Uterus (tissue), 4 donors: ENCODE measurements at places on chromosomes 13 and 19.

GRCh38 chr19:45098521-45099466 lies 5.8 kb downstream of the PPP1R37 start:
- peak; percentile 35 for DNase-seq

DNA sequence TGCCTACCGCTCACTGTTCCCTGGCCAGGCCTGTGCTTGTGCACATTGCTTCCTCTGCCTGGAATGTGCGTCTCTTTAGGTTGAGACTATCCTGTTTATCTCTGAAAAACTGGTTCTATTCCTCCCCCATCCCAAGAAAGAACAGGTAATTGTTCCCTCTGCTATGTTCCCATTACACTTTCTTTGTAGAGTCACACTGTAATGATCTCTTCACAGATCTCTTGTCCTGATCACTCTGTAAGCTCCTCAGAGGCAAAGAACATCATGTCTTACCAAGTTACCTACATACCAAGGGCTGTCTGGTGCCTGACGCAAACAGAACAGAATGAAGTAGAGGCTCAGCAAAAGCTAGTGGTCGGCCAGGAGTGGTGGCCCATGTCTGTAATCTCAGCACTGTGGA lies 40.3 kb downstream of the SPRYD7 start:
- no peak for DNase-seq

- DNase-seq = peak; percentile 86
Observed at GRCh38 chr13:21176215-21176981, at the start of the genes MRPL57 and SKA3. MRPL57 (plus strand) TSS chr13:21176658; CDS start chr13:21176917, 259 bp downstream. SKA3 (minus strand) TSS chr13:21176552; CDS start chr13:21176477, 75 bp downstream.

DNA sequence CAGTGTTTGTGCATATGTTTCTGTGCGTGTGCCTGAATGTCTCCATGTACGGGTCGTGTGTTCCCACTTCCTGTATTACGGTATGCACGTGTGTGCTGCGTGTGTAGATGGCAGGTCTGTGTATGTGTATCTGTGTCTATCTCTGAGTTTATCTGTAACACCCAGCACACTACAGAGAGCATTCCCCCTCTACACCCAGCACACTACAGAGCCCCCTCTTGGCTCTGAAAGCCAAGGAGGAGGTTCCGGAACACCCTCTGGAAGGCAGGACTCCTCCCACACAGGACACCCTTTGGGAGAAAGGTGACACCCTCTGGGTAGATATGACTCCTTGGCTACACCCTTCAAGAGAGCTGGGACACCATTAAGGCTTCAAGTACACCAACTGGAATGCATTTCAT lies 2.1 kb upstream of the ERFL start:
- no peak for DNase-seq

- DNase-seq = no peak
Observed at GRCh38 chr19:28019901-28020300, 1193.0 kb downstream of the UQCRFS1 start.

- DNase-seq = no peak
Observed at GRCh38 chr13:25731037-25731436, 320.8 kb downstream of the SHISA2 start.

GRCh38 chr13:111460548-111461444 lies 140.4 kb downstream of the TEX29 start:
- no peak for DNase-seq

DNA sequence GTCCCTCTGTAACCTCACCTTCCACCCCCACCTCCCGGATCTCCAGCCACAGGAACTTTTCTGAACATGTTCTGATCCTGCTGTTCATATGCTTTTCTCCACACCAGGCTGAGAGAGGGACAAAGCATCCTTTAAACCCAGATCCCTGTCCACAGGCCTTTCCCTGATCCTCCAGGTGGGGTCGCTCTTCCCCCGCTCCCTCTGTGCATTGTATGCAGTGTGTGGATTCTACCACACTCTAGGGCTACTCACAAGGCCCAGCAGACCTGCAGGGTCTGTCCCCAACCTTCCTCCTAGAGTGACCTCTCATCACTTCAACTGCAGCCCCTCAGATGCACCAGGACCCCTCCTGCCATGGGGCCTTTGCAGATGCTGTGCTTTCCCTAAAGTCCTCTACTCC lies 1200.6 kb downstream of the UQCRFS1 start:
- DNase-seq = no peak

DNA sequence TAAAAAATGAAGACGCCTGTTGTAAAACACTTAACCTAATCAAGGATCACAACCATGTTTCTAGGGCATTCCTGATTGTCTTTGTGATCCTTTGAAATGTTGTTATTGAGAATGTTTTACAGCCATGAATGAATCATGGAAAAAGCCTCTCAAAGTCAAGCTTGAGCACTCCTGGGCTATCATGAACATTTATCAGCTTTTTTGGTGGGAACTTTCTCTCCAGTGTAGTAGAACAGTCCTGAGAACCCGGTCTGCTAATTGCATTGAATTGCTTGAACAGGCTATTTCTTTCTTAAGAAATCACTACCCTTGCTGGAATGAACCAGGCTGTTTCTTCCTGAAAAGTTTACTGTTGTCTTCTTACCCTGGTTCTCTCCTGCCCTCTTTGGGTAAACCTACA lies 516.5 kb downstream of the FGF9 start:
- DNase-seq = no peak

GRCh38 chr13:21225841-21226581 lies 49.6 kb downstream of the MRPL57 start:
- DNase-seq = no peak

DNA sequence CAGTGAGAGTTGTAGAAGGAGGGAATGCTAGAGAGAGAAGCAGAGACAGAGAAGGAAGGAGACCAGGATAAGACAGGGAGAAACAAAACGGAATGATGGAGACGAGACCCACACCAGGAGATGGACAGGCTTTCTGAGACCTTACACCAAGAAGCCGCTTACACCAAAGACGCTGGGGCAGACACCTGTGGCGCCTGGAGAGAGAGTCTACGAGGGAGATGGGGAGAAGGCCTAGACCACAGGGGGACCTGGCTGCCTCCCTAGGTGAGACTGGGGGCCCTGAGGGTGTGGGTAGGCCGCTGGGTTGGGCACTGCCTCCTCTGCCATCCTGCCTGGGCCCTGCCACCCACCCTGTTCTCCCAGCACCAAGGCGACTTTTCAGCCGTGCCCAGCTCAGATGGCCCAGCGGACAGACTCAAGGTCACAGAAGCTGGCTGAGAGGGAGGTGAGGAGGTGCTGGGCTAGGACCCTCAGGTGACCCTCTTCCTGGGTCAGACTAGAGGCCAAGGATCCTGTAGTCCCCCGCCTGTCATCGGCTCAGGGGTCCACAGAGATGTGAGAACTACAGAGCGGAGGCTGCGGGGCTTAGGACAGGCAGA lies 5.0 kb downstream of the PLIN5 start:
- no peak for DNase-seq

- no peak for DNase-seq
Observed at GRCh38 chr19:611481-611868, 21.8 kb downstream of the HCN2 start.

GRCh38 chr13:75153386-75153785 lies 328.6 kb downstream of the TBC1D4 start:
- no peak for DNase-seq

GRCh38 chr13:57724486-57725272 lies 93.1 kb downstream of the PCDH17 start:
- no peak for DNase-seq

DNA sequence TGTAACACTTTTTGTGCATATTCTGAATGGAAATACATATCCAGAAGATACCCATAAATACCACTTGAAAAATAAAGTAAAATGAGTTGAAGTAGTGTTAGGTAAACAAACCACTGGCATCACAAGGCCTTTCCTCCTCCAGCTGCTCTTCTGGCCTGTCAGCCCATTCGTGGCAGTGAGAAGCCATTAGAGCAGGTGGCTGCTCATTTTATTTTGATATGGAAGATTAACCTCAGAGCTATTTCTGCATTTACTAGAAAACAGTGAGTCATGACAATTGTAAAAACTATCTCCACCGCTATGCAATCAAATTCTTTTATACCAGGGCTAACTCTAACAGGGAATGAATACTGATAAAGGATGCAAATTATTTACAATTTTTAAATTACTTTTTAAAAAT lies 2898.1 kb downstream of the PCDH9 start:
- DNase-seq = no peak

DNA sequence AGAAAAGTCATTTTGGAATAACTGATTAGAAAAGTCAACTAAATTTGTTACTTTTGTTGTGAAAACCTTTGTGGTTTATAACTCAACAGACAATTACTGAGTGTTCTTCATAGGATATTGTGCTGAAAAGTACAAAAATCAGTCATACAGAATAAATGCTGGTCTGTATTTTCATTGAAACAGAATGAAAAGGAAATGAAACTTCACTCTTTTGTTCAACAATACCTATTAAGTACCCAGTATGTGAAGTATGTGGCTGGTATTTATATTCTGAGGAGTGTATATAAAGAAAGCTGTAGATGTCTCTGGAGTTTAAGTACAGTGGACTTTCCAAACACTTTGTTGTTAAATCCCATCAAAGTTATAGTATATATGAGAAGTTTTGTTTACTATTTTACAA lies 828.4 kb upstream of the ATXN8OS start:
- no peak for DNase-seq

DNA sequence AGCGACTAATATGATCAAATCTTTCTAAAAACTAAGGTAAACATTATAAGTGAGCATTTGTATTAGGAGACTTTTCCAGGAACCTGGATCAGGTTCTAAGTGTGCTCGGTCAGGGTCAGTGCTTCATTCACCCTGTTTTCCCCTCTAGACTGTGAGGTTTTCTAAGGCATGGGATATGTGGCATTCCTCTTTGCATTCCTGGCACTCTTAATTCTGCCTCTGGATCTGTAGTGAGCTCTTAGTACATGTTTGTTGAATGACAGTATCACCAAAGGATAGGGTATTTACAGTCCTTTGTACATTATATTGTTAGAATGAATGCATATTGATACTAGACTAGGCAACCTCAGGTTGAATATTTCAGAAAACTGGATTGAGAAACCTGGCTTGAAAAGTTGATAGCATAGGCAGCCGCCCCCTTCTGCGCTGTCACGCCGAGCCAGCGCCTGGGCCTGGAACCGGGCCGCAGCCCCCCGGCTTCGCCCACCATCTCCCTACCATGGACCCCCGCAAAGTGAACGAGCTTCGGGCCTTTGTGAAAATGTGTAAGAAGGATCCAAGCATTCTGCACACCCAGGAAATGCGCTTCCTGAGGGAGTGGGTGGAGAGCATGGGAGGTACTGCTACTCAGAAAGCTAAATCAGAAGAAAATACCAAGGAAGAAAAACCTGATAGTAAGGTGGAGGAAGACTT lies 156.5 kb downstream of the KCNRG start:
- no peak for DNase-seq

GRCh38 chr19:38149661-38150061 lies 74.4 kb downstream of the DPF1 start:
- DNase-seq = no peak

GRCh38 chr19:48635263-48635965 lies 1.8 kb downstream of the DBP start:
- DNase-seq = peak; percentile 75

DNA sequence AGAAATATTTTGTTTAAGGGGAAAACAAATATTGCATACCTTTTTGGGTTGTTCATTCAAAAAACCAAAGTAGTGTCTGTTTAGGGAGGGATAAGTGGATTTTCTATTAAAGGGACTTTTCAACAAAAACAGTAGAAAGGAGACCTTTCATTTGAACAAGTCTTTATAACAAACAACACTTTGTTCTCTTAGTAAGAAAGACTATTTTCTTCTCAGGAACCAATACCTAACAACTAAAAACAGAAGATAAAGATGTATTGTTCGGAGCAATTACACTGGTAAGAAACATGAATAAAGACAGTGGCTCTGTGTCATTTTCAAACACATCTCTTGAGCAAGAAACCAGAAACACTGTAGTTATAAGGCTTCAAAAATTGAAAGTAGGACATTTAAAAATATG lies 1610.1 kb upstream of the PCDH20 start:
- DNase-seq = no peak

GRCh38 chr19:38361633-38362075 lies 12.7 kb upstream of the PSMD8 start:
- DNase-seq = peak; percentile 57

- no peak for DNase-seq
Observed at GRCh38 chr13:24142886-24143285, 17.6 kb upstream of the SPATA13 start.

GRCh38 chr13:65339241-65339640 lies 1890.9 kb downstream of the PCDH9 start:
- DNase-seq = no peak

DNA sequence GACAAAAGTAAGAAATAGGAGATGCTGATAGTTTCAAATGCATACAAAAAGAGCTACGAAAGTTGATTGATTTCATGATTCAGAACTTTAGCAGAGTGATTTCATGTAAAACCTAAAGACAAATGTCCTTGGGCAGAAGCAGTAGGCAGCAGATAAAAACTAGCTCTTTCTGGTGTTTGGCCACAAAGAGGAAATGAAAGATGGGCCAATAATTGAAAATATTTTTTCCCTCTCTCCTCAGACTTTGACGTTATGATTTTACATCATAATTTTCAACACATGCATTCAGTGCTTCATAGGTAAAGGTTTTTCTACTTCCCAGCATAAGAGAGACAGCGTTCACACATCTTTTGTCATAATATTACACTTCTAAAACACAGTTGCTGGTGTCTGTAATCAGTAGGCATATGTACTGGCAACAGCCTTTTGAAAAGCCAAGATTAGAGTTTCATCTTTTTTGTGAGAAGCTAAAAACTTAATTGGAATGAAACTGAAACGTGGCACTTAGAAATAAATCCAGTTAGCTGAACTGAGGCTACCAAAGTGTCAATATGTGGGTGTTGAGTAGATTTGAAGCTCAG lies 9.3 kb downstream of the SCEL start:
- DNase-seq = no peak

DNA sequence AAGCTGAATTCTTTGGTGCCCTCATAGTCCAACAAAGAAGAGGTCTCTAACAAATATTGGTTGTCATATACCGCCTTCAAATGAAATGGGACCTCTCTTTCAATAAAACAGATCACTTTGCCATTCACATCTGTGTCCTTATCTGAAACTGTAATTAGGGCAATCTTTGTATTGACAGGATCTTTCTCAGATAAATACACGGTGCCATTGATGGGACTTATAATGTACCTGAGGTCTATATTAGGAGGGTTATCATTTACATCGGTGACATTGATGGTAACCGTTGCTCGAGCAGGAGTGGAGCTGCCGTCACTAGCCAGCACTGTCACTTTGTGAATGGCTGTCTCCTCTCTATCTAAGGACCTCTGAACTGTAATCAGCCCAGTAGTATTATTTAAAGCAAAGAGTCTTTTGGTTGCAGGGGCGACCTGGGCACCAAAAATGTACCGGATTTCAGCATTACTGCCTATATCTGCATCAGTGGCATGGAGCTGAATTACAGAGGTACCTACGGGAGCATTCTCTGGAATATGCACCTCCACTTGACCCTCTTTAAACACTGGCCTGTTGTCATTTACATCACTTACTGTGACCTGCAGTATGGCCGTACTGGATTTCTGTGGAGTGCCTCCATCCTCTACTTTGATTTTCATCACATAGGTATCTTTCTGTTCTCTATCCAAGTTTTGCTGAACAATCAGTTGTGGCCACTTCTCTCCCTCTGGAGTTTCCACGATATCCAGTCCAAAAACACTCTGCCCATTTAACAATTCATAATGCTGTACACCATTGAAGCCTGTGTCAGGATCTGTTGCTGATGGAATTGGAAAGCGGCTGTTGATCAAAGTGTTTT lies 2.8 kb downstream of the PCDH9 start:
- no peak for DNase-seq
